ENCODE measurements at places on chromosomes 5 and 9.

DNA sequence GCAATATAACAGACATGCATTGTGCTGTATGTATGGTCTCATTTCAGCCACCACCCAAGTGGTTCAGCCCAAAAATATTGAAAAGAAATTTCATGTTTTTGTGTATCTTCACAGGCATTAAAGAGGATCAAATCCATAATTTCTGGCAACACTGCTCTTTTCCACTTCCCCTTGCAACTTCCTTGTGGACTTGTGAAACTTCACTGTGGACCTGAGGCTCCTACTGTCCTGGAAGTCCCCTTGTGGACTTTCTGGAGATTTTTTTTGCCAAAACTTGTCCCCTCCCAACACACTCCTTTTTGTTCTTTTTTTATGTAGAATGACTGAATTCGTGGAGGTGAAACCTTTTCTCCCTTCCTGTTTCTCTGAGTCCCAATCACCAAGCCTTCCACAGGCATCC is 14.3 kb downstream of the OTULINL start:
- no peak for DNase-seq

DNA sequence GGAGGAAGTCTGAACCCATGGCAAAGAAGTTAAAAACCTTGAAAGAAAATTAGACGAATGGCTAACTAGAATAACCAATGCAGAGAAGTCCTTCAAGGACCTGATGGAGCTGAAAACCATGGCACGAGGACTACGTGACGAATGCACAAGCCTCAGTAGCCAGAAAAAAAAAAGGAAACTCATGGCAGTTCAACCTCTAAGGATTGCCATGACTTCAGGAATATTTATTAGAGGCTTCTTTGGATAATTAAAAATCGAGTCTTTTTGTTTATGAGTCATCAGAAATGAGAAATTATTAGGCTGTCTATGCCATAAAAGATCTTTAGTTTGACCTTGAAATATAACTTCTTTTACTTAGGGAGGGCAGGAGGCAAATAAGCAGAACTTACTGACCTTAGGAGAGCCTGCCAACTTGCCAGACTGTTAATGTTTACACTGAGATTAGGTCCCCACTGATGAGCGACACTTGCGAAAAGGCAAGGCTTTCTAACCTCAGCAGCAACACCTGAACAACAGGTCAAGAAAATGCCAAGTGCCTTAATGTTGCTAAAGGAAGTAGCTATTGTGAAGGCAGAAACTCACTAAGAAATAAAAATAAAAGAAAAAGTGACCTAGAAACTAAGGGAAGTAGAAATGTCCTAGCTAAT is 55.2 kb upstream of the TUSC1 start:
- DNase-seq: no peak

DNA sequence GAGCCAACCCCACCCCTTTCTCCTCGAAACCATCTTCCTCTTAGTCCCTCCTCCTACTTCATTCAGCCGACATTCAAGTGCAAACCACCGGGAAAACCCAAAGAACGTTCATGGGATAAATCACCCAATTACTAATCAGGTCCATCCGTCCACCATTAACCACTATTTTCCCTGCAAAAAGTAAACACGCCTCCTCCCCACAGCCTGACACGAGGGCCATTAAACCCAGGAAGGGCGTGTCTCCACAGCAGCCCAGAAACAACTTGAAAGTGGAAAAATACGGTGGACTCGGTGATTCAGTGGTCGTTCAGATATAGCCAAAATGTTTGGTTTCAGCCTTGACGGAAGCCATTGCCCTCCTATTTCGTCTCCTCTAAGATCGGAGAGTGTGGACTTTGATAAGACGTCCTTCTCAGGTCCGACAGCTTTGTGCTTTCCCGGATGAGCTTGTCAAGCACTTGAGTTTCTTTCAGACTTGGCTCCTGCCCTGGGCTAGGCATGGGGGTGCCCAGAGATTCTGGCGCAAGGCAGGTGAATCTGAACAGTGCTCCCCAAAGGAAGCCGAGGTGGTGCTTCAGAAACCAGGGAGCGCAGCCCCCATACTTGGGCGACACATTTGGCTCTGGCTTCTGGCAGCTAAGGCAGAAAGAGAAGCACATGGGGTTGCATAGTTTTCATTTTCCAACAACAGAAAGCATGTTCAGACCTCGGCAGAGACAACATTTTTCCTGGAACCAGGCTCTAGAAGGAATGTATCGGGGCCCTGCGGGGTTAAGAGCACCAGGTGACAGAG is 56.6 kb downstream of the SMIM23 start:
- DNase-seq: no peak

DNA sequence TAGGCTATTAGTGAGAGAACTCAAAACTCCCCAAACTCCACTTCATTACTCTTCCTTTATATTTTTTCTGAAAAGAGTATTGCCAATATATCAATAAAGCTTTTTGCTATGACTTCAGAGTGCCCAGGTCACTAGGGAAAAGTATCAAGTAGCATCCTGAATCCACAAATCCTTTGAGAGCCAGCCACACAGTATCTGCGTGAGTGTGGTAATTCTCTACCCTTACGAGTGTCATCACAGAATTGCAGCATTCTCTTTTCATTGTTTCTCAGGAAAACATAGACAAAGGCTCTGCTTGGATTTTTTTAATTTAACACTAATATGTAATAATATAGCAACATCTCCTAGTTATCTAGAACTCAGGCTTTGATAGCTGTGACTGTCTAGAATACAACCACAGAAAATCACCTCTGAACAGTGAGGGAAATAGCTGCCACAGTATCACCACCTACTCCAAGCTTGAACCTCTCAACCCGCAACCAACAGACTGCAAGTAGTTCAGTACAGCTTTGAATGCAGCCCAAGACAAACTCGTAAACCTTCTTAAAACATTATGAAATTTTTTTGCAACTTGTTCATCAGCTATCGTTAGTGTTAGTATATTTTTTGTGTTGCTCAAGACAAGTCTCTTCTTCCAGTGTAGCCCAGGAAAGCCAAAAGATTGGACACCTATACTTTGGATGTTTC is 79.3 kb upstream of the CCDC152 start:
- no peak for DNase-seq

GRCh38 chr5:172312286-172312685 is 28.7 kb upstream of the UBTD2 start:
- DNase-seq: no peak
